ENCODE measurements at places on chromosomes 16 and 17.

- no peak for DNase-seq
Measured at GRCh38 chr17:38800237-38800760, 943 bp upstream of the PIP4K2B start.

DNA sequence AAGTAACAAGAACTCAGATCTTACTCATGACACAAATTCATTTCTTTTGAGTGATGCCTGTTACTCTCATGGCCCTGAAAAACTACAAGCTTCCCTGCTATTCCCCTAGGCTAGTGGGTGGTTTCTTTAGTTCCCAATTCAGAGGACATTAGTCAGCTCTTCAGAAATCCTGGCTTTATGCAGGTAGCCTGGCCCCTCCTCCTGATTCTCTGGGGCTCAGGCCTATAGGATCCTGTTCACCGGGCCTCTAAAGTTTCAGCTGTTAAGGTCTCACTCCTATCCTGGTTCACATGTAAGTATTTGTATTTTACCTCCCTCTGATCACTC lies 87.3 kb upstream of the IRX5 start:
- no peak for DNase-seq

GRCh38 chr17:70028978-70029767 lies 45.9 kb upstream of the KCNJ16 start:
- no peak for DNase-seq

- no peak for DNase-seq
Measured at GRCh38 chr17:40818343-40818732, 4.1 kb downstream of the KRT10 start.

- DNase-seq, result no peak
Measured at GRCh38 chr17:2190014-2190413, 113.6 kb downstream of the SMG6 start.

DNA sequence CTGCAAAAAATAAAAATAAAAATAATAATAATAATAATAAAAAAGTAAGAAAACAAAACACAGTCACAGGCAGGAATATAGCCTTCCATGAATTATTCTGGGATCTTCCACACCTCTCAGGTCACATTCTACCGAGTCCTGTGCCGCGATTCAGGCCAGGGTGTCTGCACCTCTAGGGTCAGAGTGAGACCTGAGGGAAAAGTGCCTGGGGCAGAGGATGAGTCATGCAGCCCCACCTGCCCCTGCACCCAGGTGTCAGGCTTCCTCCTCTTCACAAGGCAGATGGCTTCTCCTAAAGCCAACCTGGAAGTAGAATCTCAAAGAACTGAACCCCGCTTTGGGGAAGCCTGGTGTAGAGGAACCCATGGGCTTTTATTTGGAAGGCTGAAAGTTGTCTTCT lies 283.7 kb downstream of the CPPED1 start:
- no peak for DNase-seq

DNA sequence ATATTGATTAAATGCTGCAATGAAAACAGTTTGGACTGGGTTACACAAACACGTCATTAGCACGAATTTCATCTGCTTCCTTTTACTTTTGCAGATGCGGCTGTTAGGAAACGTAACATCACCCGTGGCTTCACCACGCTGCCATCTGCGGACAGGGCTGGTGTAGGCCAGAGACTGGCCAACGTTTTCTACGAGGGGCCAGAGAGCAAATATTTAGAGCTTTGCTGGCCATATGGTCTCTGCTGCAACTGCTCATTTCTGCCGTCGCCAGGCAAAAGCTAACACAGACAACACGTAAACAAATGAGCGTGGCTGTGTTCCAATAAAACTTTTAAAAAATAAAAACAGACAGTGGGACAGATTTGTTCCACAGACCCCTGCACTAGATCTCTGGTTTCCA lies 96.6 kb downstream of the ENGASE start:
- DNase-seq, result no peak

DNA sequence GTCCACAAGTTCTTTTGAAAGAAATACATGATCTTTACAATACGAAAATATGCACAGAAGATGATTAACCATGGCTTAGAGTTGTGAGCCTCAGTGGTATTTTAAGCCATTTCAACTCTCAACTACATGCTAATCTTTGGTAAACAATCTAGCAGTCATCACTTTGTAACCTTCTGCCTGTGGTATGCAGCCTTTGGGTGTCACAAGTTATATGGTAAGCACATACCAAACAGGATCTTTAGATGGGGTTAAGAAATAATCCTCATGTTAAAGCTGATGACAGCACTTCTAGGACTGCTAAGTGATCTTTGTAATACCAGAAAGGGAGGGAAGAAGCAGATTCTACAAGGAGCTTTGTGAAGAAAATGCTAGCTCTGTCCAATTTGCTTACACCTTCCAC lies 74.3 kb downstream of the CA4 start:
- no peak for DNase-seq

GRCh38 chr16:74766729-74767128 lies 7.9 kb downstream of the FA2H start:
- DNase-seq, result no peak

DNA sequence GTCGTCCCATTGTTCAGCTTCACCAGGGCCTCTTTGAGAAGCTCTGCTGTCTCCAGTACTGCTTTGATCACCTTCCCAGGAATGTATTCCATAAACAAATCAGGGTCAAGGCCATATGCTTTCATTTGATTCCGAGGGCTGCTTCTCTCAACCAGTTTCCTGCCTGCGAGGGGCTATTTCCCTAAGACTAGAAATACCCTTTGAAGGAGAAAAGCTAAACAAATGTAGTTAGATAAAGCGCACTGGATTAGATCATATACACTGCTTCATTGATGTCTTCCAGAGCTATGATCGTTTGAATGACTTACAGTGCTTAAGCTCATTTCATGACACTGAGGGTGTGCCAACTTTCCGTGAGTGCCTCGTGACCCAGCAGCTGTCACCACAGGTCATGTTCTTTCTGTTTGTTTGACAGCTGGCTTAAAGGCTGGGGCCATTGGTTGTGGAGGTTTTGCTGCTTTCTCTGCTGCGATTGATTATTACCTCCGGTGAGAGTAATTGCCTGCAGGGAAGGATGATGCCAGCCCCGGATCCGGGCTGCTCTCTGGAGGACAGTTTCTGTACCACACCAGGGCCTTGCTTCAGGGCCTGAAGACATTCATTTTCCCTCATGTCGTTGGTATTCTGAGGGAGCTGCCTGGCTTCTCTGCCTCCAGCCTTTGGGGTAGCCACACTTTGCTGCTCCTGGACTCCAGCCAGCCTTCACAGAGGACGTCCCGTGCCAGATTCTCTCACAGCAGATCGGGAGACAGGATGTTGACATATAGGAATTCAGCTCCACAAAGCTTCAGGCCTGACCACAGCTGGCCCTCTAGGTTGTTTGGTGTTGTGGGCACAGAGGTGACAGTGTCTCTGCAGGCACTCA lies 3.9 kb downstream of the TIMM22 start:
- no peak for DNase-seq

- DNase-seq, result no peak
Measured at GRCh38 chr16:50776037-50776436, 34.2 kb downstream of the CYLD start.

DNA sequence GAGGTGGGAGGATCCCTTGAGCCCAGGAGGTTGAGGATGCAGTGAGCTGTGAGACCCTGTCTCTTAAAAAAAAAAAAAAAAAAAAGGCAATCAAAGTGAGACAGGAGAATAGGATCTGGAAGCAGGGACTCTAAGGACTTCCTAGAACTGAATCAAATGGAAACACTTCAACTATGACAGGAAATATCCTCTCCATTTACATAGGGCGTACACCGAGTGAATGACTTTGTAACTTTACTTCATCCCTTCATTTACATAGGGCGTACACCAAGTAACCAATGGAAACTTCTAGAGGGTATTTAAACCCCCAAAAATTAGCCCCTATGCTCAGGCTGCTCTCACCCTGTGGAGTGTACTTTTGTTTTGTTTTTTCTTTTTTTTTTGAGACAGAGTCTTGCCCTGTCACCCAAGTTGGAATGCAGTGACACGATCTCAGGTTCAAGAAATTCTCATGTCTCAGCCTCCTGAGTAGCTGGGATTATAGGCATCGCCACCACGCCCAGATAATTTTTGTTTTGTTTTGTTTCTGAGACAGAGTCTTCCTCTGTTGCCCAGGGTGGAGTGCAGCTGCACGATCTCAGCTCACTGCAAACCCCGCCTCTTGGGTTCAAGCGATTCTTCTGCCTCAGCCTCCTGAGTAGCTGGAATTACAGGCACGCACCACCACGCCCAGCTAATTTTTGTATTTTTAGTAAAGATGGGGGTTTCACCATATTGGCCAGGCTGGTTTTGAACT lies 9.6 kb upstream of the PRPSAP1 start:
- DNase-seq, result no peak

DNA sequence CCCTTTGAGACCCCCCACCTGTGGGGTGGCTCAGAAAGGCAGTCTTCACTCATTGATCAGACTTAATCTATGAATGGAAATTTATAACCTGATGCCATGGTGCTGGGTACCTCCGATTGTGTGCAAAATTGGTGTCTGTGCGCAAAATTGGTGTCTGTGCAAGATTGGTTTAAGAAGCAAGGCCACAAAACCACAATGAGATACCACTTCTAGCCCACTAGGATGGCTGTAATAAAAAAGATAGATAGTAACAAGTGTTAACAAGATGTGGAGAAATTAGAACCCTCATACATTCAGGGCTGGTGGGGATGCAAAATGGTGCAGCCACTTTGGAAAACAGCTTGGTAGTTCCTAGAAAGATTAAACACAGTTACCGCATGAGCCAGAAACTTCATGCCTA lies 13.9 kb upstream of the CSNK2A2 start:
- no peak for DNase-seq

DNA sequence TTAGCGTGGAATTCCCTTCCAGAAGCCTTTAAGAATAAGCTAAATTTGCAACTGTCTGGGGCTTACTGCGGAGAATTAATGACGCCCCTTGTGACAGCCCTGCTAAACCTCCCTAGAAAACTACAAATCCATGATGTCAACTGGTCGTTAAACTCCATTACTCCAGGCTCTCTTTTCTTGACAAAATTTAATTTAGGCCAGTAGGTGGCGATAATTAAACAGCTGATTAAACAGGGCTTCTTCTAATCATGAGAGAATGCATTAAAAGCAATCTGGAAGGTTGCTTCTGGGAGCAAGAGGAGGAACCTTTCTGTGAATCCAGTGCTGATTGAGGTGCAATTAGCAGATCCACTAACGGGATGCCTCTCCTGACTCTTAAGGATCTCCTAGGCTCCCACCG lies 8.1 kb upstream of the NLRP1 start:
- DNase-seq, result peak; percentile 59

GRCh38 chr16:17556276-17557052 lies 85.7 kb upstream of the XYLT1 start:
- DNase-seq, result no peak
